Effector memory CD4-positive, alpha-beta T cell (primary cell): ENCODE measurements at places on chromosomes 2 and 18.
A peak's percentile ranks its signal among the peaks of the same experiment; 100 is the strongest.

- DNase-seq = no peak
These were observed 630.8 kb upstream of the PIK3C3 start for GRCh38 chr18:41324020-41324791.

- DNase-seq = peak; percentile 16
These were observed 194.8 kb downstream of the ZEB2 start for GRCh38 chr2:144325086-144325485.

- DNase-seq = no peak
These were observed 25.7 kb upstream of the B3GNT7 start for GRCh38 chr2:231369580-231370428.

- no peak for DNase-seq
These were observed 9.0 kb upstream of the SLC20A1 start for GRCh38 chr2:112636605-112637288.

- no peak for DNase-seq
These were observed 47.4 kb upstream of the SMAD7 start for GRCh38 chr18:48997985-48998831.

DNA sequence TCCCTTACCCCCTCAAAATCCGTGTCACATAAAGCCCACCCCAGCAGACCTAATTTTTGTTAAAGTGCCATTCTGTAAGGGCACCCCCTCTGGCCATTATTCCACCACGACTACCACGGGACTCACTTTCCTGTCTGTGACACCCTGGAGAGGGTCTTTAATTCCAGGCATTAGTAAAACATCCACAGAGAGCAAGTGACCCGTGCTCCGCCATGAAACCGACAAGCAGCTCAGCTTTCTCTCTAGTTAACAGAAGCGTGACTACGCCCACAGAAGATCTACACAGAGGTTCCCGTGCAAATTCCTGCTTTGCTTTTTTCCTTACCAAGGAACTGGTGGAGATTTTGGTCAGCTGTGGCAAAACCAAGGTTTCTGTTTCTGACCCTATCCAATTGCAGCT is 4.4 kb downstream of the SIGLEC15 start:
- no peak for DNase-seq

GRCh38 chr2:103459283-103459682 is 697.5 kb downstream of the TMEM182 start:
- no peak for DNase-seq

GRCh38 chr18:58316396-58317342 is 272.6 kb downstream of the NEDD4L start:
- DNase-seq = no peak

DNA sequence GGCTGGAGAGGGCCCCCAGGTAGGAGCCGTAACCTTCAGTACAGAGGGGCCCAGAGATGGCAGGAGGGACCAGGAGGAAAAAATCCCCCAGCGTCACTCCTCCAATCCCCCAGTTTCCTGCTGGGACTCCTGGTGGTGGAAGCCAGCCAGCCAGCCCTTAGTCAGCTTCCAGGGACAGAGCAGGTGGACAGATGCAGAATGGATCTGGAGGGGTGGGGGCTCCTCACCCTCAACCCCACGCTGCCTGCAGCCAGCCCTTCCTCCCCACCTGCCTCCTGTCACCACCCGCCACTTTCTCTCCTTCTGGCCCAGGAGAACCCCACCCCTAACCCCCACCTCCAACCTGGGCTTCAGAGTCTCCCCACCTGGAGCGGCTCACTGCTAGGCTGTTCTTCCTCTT is 21.1 kb downstream of the EMX1 start:
- no peak for DNase-seq

DNA sequence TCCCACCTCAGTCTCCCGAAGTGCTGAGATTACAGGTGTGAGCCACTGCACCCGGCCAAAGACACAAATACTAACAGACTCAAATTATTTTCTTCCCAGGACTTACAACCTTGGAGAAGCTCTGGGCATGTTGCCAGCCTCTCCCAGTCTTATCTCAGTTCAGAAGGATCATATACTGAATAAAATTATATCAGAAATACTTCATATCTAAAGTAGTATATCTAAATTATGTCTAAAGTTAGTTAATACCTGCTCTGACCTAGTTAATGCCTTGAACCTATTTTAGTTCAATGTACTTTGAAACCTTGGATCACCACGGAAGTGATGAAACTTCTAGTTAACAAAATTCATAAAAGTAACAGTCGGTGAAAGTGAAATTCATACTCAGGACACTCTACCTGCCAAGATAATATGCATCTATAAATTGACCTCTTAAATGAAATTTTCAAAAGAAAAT is 34.4 kb upstream of the CYBRD1 start:
- no peak for DNase-seq
